ENCODE measurements at places on chromosomes 7 and 10. TPM values are rescaled to one million over a fixed set of nuclear protein-coding genes. Genes with fewer than 3 reads are reported as not detected.

- no peak overlapping the region for H3K4me3 ChIP-seq
- no peak overlapping the region for H3K27ac ChIP-seq
- H3K36me3 ChIP-seq, result no peaks in the 10 kb centered on the region
- no peaks in the 10 kb centered on the region for H3K27me3 ChIP-seq
These were observed 18.9 kb downstream of the PDGFA start for GRCh38 chr7:500521-501420.

DNA sequence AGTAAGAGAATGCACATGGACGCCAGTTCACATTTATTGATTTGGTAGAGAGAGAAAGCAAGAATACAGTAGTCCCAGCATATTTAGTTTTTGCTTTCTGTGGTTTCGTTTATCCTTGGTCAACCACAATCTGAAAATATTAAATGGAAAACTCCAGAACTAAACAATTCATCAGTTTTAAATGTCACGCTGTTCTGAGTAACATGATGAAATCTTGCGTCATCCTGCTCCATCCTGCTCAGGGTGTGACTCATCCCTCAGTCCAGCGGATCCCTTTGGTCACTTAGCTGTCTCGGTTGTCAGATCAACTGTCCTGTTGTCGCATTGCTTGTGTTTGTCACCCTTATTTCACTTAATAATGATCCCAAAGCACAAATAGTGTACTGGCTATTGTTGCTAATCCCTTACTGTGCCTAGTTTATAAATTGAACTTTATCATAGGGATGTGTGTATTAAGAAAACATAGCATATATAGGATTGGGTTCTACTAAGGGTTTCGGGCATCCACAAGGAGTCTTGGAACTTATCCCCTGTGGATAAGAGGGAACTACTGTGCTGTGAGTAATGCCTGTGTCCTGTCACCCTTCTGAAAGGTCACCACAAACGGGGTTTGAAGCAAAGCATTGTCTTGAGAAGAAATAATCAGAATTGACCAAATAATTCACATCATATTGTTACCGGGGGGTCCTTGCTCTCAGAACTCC, 73.6 kb downstream of the OTUD1 start:
- H3K36me3 ChIP-seq, result peaks cover 1% of the 10 kb centered on the region
- H3K27ac ChIP-seq, result no peak overlapping the region
- H3K4me1 ChIP-seq, result peaks cover 15% of the 10 kb centered on the region
- H3K27me3 ChIP-seq, result no peaks in the 10 kb centered on the region
- no peak for DNase-seq
- no peak overlapping the region for H3K4me3 ChIP-seq

- H3K4me3 ChIP-seq, result peak within 1 kb of the TSS; percentile 46
- no peak within 1 kb of the TSS for H3K27ac ChIP-seq
- no peaks in the 10 kb centered on the region for H3K36me3 ChIP-seq
These were observed at the start of gene SMARCD3 for GRCh38 chr7:151248346-151249033. SMARCD3 (minus strand) TSS chr7:151248694; CDS start chr7:151248562, 132 bp downstream.

DNA sequence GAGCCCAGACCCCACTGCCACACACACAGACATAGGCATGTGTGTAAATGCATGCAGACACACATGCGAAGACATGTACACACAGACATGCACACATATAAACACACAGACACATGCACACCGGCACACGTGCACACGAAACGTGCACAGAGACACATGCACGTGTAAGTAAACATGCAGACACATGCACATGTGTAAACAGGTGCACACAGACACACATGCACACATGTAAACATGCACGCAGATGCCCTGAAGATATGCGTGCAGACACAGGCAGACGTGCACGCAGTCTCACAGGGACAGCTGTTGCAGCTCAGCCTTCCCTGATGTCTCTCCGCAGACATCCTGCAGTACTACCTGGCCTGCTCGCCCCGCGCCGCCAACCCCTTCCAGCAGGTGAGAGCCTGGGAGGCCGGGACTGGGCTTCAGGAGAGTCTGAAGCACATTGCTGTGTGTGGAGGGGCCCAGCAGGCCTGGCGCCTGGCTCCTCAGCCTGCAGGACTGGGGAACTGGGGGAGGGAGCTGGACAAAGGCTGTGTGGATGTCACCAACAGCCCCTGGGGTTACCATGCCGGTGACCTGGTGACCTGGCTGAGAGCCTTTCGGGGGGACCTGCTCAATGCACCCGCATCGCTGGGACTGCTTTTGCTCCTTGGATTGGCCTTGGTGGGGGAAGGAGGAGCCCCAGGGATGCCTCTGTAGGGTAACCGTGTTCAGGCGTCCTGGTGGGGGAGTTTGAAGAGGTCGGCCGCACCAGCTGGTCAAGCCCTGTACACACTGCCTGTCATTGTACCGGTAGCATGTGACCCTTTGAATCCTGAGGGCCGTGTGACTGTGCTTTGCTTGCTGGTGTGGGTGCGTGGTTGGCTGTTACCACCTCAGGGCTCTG, 20.3 kb downstream of the TTYH3 start:
- peaks cover 8% of the 10 kb centered on the region for H3K4me1 ChIP-seq
- no peak overlapping the region for H3K4me3 ChIP-seq
- no peaks in the 10 kb centered on the region for H3K27me3 ChIP-seq
- H3K27ac ChIP-seq, result no peak overlapping the region
- no peak for DNase-seq
- H3K36me3 ChIP-seq, result peaks cover 2% of the 10 kb centered on the region

DNA sequence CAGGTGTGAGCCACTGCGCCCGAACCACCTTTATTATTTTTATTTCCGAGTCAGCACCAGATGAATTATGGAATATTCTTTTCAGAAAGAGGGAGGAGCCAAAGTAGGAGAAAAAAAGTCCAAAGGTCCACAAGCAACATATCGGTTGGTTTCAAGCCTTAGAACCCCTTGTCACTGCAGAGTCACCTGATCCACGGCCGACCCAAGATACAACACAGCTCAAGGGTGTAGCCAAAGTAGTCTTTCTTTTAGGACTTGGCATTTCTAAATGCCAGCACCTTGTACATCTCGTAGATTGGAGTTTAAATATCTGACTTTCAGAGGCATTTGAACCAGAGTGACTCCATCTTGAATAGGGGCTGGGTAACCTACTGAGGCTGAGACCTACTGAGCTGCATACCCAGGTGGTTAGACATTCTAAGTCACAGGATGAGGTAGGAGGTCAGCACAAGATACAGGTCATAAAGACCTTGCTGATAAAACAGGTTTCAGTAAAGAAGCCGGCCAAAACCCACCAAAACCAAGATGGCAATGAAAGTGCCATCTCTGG, 113.9 kb upstream of the ANLN start:
- no peak overlapping the region for H3K27ac ChIP-seq
- H3K36me3 ChIP-seq, result no peaks in the 10 kb centered on the region
- no peaks in the 10 kb centered on the region for H3K27me3 ChIP-seq
- H3K4me3 ChIP-seq, result no peak overlapping the region
- peak; percentile 2 for DNase-seq
- H3K4me1 ChIP-seq, result no peaks in the 10 kb centered on the region

GRCh38 chr10:63267414-63268148, 134.5 kb downstream of the NRBF2 start:
- peak overlapping the region; percentile 99 for H3K27ac ChIP-seq
- H3K4me1 ChIP-seq, result peaks cover 15% of the 10 kb centered on the region
- DNase-seq, result no peak
- no peaks in the 10 kb centered on the region for H3K27me3 ChIP-seq
- H3K36me3 ChIP-seq, result peaks cover 15% of the 10 kb centered on the region

DNA sequence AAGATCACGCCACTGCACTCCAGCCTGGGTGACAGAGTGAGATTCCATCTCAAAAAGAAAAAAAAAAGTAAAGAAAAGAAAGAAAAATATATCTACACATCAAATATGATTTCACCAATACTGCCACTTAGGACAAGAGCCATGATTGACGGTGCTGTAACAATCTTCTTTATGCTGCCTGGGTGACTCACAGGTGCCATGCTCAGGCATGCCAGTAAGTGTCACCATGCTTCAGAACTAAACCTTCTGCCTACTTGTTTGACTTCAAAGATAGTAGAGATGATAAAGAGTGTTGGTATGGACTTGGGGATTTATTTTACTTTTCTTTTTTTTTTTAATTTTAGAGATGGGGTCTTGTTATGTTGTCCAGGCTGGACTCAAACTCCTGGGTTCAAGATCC, 33.6 kb upstream of the DNMBP start:
- H3K27me3 ChIP-seq, result peaks cover 11% of the 10 kb centered on the region
- no peak overlapping the region for H3K27ac ChIP-seq
- DNase-seq, result no peak
- H3K4me1 ChIP-seq, result no peaks in the 10 kb centered on the region
- H3K4me3 ChIP-seq, result no peak overlapping the region

GRCh38 chr10:76786504-76787072, 851.0 kb downstream of the KCNMA1 start:
- no peaks in the 10 kb centered on the region for H3K27me3 ChIP-seq
- no peaks in the 10 kb centered on the region for H3K4me1 ChIP-seq
- H3K4me3 ChIP-seq, result no peak overlapping the region
- no peak for DNase-seq
- no peaks in the 10 kb centered on the region for H3K36me3 ChIP-seq

DNA sequence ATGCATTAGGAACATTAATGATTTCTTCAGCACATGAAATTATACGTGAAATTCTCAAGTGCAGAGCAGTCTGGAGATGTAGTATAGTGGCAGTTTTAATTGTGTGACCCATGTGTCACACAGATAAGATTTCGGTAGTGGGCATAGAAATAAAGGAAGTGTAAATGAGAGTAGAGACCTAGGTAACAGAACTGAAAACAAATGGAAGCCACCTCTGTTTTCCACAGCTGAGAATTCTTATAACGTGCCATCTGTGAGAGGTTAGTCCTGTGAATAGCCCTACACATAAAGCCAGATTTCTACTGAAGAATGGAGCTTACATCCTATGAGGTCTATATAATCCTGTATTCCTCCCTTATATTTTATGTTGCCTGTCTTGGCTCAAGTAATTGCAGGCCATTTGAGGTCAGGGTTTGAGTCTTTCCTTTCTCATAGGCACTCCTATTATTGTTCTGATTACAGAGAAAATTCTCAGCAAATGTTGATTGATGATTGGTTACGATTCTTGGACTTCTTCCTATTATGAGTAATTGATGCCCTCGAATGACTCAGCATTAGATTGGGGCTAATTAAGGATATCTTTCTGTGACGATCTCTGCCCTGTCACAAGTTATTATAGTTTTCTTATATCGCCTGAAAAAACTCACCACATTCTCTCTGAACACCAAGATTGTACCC, 258.2 kb downstream of the KIF20B start:
- H3K4me1 ChIP-seq, result no peaks in the 10 kb centered on the region
- H3K27ac ChIP-seq, result no peak overlapping the region
- H3K27me3 ChIP-seq, result no peaks in the 10 kb centered on the region
- H3K4me3 ChIP-seq, result no peak overlapping the region
- no peaks in the 10 kb centered on the region for H3K36me3 ChIP-seq

- no peaks in the 10 kb centered on the region for H3K36me3 ChIP-seq
- no peaks in the 10 kb centered on the region for H3K4me1 ChIP-seq
- H3K27ac ChIP-seq, result no peak overlapping the region
- no peak overlapping the region for H3K4me3 ChIP-seq
These were observed 59.6 kb upstream of the CAPZA2 start for GRCh38 chr7:116802746-116803152.

- DNase-seq, result no peak
- no peak overlapping the region for H3K27ac ChIP-seq
- H3K4me1 ChIP-seq, result no peaks in the 10 kb centered on the region
- H3K4me3 ChIP-seq, result no peak overlapping the region
- no peaks in the 10 kb centered on the region for H3K36me3 ChIP-seq
These were observed 161.7 kb downstream of the AKR1D1 start for GRCh38 chr7:138237995-138238394.

DNA sequence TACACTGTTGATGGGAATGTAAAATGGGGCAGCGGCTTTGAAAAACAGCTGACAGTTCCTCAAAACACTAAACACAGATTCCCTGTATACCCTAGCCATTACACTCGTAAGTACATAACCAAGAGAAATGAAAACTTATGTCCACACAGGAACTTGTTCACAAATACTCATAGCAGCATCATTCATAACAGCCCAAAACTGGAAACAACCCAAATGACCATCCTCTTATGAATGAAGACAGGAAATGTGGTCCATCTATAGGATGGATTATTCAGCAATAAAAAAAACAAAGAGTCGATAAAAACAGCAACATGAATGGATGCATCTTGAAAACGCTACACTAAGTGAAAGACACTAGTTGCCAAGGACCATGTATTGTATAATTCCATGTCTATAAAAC, 23.7 kb downstream of the NMT2 start:
- DNase-seq, result no peak
- no peaks in the 10 kb centered on the region for H3K27me3 ChIP-seq
- peaks cover 32% of the 10 kb centered on the region for H3K4me1 ChIP-seq
- H3K27ac ChIP-seq, result no peak overlapping the region
- H3K36me3 ChIP-seq, result peaks cover 18% of the 10 kb centered on the region

GRCh38 chr7:84191261-84191660, 3.3 kb downstream of the SEMA3A start:
- no peaks in the 10 kb centered on the region for H3K36me3 ChIP-seq
- no peak overlapping the region for H3K27ac ChIP-seq
- no peak for DNase-seq
- H3K27me3 ChIP-seq, result peaks cover 2% of the 10 kb centered on the region
- no peak overlapping the region for H3K4me3 ChIP-seq
- H3K4me1 ChIP-seq, result peaks cover 27% of the 10 kb centered on the region

- H3K4me1 ChIP-seq, result peaks cover 4% of the 10 kb centered on the region
- DNase-seq, result no peak
- H3K36me3 ChIP-seq, result no peaks in the 10 kb centered on the region
- H3K4me3 ChIP-seq, result no peak overlapping the region
- H3K27me3 ChIP-seq, result peaks cover 2% of the 10 kb centered on the region
These were observed 135.0 kb upstream of the PALS2 start for GRCh38 chr7:24438232-24438631.

DNA sequence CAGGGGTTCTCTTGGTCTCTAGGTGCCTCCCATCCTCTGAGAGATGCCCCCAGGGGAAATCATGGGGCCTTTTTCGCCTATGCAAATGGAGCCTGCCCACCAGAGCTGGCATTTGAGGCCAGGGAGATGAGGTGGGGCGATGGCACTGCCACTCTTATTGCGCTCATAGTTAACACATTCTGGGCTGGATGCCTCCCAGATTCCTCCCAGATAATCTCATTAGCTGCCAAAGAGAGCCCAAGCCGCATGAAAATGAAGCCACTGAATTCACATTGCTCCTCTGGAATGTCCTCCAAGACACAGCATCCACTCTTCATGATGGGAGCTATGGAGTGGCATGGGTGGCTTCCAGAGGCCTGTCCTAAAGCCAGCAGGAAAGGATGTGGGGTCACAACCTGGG, 61.0 kb downstream of the GOLGA7B start:
- DNase-seq, result no peak
- H3K27me3 ChIP-seq, result peaks cover 2% of the 10 kb centered on the region
- H3K4me3 ChIP-seq, result no peak overlapping the region
- H3K36me3 ChIP-seq, result no peaks in the 10 kb centered on the region
- H3K27ac ChIP-seq, result no peak overlapping the region

GRCh38 chr7:1886361-1887064, 216.4 kb downstream of the ELFN1 start:
- H3K4me1 ChIP-seq, result peaks cover 47% of the 10 kb centered on the region
- peak overlapping the region; percentile 60 for H3K27ac ChIP-seq
- no peak overlapping the region for H3K4me3 ChIP-seq
- peaks cover 30% of the 10 kb centered on the region for H3K36me3 ChIP-seq
- H3K27me3 ChIP-seq, result no peaks in the 10 kb centered on the region
- no peak for DNase-seq

GRCh38 chr10:13953371-13953770, 366.6 kb downstream of the PRPF18 start:
- no peak for DNase-seq
- H3K36me3 ChIP-seq, result no peaks in the 10 kb centered on the region
- H3K27me3 ChIP-seq, result peaks cover 2% of the 10 kb centered on the region
- no peak overlapping the region for H3K27ac ChIP-seq
- H3K4me3 ChIP-seq, result no peak overlapping the region

BHLHA15 gene
- not detected for total RNA-seq

TAS2R4 gene
- 1.0 TPM for total RNA-seq

CLDN12 gene
- 2.6 TPM for total RNA-seq

NEUROD6 gene
- not detected for total RNA-seq

ARHGEF35 gene
- total RNA-seq, result 2.6 TPM

GFRA1 gene
- not detected for total RNA-seq

Data from activated CD8-positive, alpha-beta T cell treated with anti-CD3 and anti-CD28 coated beads, Interleukin-2, amount 10 ng/mL, durations not matched to agents 7 days and 5 days (primary cell).